Stimulated activated CD4-positive, alpha-beta T cell treated with anti-CD3 and anti-CD28 coated beads, Interleukin-15, amount 100 ng/mL, for 1 hour (primary cell): ENCODE measurements at places on chromosomes 4 and X.

DNA sequence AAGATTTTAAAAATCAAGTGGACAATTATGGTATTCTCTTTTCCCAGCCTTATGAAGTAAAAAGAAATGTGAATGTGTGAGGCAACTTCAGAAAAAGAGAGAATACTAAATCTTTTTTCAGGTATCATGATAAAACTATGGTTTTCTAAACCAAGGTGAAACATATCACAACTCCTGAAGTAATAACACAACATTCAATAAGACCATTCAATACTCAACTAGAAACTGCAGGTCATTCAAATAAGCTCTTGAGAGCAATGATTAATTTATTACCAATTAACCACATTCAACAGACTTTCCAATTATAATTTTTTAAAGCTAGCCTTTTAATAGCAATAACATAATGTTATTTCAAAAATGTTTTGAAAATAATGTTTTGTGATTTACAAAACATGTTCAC, 35.8 kb downstream of the SLC10A7 start:
- no peak for DNase-seq

DNA sequence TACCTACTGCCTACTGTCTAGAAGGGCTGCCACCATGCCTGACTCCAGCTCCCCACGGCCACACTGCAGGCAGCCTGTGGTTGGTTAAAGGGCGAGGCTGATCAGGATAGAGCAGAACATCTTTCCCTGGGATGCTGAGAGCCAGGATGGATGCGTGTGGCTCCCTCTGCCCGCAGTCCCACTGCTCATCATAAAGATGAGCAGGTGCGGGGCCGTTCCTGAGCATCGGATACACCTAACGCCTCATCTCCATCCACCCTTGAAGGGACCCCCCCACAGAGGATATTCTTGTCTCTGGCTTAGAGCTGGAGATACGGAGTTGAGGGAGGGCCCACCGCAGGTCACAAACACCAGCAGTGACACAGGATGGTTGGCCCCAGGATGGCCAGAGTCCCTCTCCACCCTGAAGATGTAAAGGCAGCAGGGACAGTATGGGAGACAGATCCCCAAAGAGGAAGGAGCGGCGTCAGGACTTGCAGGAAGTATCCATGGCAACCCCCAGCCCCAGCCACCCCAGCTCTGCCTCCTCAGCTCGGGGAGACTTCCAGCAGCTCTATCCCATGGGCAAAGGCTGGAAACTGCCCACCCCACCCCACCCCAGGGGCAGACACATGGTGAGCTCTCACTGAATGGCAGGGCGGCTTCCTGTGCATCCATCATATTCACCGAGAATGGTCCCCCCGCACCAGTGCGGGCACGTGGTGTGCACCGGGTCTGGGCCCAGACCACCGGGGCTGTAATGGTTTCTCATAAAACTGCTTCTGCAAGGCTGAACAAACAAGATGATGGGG, 19.3 kb downstream of the PPP2R2C start:
- DNase-seq, result no peak

DNA sequence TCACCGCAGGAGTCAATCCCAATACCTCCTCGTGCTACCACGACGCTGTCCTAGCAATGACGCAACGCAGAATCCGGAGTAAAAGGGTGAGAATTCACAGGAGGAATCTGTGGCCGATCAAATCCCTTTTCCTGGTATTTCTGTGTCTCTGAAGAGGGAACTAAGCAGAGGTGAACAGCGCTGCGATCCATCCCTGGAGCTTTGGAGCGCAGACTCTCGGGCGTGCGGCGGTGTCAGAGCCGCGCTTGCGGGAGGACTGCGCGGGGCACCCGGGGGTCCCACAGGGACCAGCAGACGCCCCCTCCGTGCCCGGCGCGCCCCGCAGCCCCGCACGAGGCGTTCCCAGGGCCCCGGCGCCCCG, 17.2 kb upstream of the ZNF718 start:
- no peak for DNase-seq

DNA sequence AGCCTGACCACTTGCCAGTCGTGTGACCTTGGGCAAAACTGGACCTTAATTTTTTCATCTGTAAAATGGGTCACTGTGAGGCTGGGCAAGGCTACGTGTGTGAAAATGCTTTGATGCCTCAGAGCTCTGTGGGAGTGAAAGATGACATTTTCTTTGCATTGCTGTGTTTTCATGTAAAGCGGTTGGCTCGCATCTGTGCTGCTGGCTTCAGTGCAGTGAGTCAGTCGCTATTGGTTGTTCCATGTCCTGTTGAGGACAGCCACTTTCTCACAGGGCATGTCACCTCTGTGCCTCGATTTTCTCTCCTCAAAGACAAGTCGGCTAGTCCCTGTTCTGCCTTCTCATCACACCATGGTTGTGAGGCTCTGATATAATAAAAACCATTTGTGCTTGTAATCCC, 4.4 kb downstream of the MTMR1 start:
- DNase-seq, result no peak

- no peak for DNase-seq
Measured at GRCh38 chr4:159227378-159227777, 124.5 kb downstream of the RAPGEF2 start.

GRCh38 chr4:118273642-118274041, 79.2 kb downstream of the PRSS12 start:
- DNase-seq, result no peak

- no peak for DNase-seq
Measured at GRCh38 chrX:13381514-13381913, 61.7 kb upstream of the ATXN3L start.
